ENCODE measurements at places on chromosomes 16 and 17.

GRCh38 chr16:58186176-58186944, 11.5 kb downstream of the CSNK2A2 start:
- no peak for DNase-seq

DNA sequence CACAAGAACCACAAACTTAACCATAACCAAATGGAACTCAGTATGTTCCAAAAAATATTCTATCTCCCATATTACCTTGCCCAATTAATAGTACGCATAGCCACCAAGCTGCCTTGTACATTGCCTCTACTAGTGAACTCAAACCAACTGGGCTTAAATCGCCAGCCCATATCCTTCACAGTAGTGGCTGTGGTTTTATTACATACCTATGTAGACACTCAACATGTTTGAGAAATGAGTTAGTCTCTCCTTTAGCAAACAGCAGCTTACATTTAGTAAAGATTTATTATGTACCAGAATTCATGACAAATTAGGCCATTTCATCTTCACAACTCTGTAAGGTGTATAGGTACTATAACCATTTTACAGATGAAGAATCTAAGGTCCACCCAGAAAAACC, 41.4 kb downstream of the GRB2 start:
- no peak for DNase-seq

DNA sequence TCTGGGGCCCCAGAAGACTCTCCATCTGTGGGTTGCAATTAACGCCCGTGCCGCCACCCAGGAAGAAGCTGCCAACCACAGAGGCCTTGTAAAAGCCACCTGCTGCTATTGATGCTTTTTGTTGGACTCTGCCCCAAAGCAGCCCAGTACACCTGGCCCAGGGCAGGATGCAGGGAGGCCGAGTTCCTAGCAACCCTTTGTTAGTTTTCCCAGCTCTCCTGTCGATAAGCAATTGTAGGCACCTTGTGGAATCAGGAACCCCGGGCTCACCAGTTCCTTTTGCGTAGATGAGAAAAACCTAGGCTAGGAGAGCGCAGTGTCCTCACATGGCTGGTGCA, 103.3 kb downstream of the ABCC6 start:
- no peak for DNase-seq

DNA sequence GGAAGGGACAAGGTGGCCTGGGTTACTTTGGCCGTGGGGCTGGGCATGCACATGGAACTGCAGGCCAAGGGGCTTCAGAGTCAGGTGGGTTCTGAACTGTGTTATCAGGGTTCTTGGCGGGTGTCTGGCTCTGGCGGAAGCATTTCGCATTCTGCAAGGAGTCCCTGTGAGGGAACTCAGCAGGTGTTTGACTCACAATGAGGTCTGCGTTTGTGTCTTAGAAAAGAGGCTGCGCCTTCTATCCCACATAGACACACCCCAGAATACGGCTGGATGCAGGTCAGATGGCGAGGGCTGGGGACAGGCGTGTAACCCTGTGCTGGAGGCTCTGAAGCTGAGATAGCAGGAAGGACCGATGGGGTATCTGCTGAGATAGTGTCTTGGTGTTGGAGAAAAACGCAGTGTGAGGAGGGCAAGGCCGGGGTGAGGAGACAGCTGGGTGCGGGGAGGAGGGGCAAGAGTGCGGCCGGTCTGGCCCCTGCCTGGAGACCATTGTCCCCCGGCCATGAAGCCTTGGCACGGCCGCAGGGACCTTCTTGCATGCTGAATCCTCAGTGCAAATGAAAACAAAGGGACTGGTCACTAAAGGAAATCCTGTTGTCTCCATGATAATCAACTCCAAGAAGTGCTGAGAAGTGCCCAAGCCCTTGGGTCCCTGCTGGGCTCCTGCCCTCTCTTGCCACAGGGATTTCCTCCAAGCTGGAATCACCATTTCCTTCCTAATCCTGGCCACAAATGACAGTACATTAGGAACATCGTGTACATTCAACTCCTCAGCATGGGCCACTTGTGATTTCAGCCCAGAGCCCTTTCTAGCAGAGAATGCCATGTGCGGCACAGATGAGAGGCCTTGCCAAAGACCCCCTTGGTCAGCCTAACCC, 22.8 kb upstream of the MTSS2 start:
- no peak for DNase-seq

DNA sequence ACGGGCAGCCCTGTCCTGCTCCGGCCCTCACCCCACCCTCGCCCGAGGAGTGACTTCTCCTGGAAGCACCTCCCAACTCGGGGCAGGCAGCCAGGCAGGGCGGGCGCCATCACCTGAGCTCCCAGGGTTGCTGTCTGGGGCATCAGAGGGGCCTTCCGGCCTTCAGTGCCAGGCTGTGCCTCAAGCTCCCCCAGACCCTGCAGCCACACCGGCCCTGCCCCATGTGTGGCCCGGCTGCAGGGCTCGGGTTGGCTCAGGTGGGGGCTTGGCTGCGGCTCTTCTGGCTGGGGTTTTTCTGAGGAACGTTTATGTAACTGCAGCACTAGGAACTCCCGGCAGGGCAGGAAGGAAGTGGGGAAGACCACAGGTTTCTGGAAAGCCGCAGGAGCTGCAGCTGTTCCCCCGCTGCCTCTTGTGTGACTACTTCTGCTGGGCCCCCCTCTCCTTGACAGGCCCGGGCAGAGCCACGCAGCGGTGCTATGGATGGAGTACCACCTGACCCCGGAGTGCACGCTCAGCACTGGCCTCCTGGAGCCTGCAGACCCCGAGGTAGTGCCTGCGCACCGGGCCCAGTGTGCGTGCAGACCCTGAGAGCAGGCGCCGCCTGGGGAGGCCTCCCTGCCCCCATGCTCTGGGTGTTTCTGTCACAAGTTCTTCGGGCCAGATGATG, 45.6 kb downstream of the PRMT7 start:
- no peak for DNase-seq

DNA sequence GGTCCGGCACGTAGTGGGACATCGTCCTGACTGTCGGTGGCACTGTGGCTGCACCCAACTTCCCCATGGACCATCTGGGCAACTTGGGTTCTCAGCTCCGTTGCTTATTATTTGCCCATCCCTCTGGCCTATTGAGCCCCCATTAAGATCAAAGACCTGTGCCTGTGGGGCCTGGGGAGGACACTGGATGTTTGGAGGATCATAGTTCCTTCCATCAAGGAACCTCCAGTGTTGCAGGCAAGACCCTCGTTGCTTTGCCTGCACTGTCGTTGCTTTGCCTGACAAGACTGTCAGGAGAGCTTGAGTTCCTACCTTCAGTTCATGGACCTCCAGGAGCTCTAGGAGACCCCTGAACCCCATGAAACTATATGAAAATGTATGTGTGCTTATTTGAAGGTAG, 127.2 kb downstream of the CCDC144A start:
- no peak for DNase-seq
